ENCODE measurements at places on chromosomes 13 and 19.
A peak's percentile ranks its signal among the peaks of the same experiment; 100 is the strongest.

DNA sequence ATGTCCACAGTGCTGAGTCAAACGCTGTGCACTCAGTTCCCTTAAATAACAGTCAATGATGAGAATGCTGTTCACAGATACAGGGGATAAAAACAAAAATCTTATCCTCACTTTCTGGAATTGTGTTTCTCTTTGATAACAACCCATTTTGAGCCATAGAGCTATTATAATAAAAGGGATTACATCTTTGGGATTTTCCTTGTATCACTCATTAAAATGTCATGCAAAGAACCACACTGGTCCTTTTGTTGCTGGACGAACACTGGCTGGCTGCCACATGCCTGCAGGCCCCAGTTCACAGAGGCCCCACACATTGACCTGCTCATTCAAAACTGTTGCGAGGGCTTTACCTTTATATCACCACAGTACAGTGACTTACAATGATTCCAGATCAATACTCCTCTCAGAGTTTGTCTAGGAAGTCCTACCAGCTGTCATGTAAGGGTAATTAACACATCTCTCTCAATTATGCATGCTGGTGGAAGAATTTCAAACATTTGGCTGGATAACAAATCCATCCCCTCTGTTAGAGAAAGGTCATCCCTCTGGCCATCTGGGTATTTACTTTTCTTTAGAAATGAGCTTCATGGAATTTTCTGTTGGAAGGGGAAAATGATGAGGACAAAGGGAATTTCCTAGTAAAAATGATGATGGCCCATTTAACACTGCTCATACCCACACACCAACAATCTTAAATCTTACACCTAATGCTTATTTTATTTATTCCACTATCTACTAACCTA lies 85.9 kb downstream of the MBNL2 start:
- DNase-seq: no peak

DNA sequence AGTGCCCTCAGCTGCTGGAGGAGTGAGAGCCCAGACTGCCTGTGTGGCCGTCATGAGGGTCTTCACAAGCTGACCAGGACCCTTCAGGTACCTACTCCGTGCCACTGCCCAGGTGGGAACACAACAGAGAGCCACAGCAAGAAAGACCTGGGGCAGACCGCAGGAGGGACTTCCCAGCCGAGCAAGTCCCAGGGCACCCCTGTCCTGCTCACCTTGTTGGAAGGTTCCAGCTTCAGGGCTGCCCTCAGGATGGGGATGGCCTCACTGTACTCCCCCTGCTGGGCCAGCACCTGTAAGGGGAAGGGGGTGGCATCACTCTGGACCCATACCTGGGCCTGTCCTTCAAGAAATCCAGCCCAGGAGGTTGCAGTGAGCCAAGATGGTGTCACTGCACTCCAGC lies 10.3 kb downstream of the FKBP8 start:
- DNase-seq: no peak

DNA sequence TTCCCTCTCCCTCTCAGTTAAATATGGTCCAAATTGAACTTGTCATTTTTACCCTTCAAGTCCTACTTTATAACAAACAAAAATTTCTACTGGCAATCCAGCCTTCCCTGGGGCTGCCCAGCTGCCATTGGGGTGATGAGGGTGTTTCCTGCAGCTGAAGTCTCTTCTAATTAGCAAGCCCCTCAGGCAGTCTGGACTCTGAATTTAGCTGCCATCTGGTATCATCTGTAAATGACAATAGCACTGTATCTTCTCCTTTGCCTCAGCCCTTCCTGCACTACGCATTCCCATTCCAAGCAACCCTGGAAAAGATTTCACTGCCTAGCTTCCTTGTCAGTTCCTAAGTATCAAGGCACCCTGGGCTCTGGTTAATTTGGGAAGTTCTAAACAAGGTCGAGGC lies 331.1 kb upstream of the KLF12 start:
- no peak for DNase-seq

- DNase-seq: no peak
Measured at GRCh38 chr19:29880498-29881081, 61.4 kb upstream of the URI1 start.

- no peak for DNase-seq
Measured at GRCh38 chr13:27372896-27373295, 51.5 kb upstream of the GTF3A start.

- DNase-seq: no peak
Measured at GRCh38 chr13:33057019-33057780, 41.0 kb downstream of the KL start.

GRCh38 chr19:20077791-20078463 lies at the start of gene ZNF90:
TSS of gene ZNF90 (plus strand) at chr19:20078000. CDS start at chr19:20078133, 133 bp downstream.
- DNase-seq: peak; percentile 77

- no peak for DNase-seq
Measured at GRCh38 chr19:48656840-48657474, 11.0 kb upstream of the CA11 start.
